Pancreas (tissue), 10 donors: ENCODE measurements at places on chromosomes 6 and 20. TPM values are rescaled to one million over a fixed set of nuclear protein-coding genes. Genes with fewer than 3 reads are reported as not detected.

GRCh38 chr6:44002067-44002592 is 125.1 kb downstream of the MRPL14 start:
- DNase-seq, result no peak

Gene TSHZ2
- total RNA-seq, result 23.5 TPM

GRCh38 chr20:13200767-13201500 is 20.1 kb upstream of the ISM1 start:
- DNase-seq, result no peak

DNA sequence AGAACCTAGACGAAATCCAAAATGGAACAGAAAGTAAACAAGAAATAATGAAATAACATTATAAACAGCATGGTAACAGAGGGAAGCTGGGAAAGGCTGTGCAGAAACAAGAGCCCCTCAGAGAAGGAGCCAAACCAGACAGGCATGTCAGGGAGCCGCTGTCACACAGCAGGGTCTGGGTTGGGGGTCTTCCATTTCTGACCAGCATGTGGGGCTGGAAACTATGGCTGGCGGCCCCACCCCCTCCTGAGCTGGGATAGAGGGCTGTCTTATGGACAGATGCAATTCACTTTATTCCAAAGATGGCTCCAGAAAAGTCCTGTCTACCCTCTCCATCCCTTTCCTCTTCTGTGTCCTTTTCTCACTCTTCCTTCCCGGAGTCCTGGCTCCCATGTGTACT is 27.3 kb downstream of the C6orf89 start:
- DNase-seq, result no peak

DNA sequence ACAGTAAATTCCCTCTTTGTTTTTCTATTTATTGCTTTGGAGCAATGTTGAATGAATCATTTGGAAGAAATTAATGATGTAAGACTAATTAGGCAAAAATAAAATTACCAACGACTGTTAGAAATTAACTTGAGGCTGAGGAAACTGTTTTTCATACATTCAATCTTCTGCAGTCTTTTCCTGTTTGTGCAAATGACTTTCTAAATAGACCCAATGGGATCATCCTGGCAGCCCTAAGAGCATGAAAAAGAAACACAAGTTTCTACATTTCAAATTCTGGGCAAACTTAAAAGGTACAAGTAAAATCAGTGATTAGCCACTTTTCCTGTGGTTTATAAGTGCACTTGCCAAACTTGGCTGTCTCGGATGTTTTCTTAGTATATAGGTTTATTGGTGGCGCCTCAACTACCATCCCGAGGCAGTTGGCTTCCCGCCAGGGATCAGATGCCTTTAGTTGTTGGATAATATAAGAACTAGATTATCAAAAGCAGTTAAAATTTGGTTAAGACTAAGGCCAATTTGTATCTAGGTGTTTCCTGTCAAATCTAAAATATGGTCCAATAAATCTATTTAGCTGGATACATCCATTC is 181.2 kb downstream of the ISM1 start:
- DNase-seq, result no peak

- no peak for DNase-seq
These were observed 27.6 kb downstream of the DCDC2 start for GRCh38 chr6:24330137-24330732.

DNA sequence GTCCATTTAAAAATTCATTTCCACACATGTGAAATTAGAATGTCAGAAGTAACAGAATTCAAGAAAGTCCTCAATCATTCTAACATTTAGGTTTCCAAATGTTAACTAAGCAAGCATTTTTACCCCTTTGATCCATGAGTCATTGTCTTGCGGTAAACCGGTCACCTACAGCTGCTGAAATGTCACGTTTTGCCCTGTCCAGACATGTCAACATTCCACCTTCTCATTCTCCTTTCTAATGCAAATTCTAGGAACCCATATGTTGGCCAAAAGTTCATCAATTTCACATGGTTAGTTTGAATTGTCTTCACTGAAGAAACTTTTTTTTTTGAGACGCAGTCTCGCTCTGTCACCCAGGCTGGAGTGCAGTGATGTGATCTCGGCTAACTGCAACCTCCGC is 117.2 kb downstream of the IPCEF1 start:
- DNase-seq, result no peak

DNA sequence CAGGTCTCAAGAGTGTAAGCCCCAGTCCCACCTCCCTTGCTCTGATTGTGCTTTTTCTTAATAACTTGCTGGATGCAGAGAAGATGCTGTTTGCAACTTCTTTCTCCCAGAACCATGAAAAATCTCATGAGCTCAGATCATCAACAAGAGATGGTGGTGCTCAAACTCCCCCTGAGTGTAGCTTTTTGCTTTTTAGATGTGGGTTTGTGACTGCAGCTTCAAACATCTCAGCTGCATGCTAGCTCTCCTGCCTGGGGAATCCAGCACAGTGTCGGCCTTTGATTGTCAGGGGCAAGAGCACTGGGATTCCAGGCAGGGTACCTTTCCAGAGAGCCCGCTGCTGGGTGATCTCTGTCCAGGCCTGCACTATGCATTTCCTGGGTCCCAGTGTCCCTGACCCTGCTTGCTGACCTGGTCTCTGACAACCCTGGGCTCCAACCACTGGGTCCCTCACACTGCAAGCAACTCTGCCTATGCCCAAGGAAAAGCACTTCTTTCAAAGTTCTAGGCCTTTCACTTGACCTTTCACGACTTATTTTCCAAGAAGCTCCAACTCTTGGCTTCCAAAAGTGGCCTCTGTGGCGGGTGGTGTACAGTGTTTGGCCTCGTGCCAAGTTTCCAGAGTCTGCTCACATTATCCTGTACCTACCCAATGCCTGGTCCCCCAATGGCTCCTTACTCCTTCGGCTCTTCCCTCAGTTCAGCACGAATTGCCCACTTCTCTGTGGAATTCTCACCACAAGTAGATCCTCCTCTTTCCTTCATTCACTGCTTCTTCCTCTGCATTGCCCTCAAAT is 69.7 kb upstream of the LY86 start:
- no peak for DNase-seq

GRCh38 chr6:80690551-80691131 is 584.2 kb downstream of the BCKDHB start:
- DNase-seq, result no peak

Gene TREML1
- total RNA-seq, result not detected

DNA sequence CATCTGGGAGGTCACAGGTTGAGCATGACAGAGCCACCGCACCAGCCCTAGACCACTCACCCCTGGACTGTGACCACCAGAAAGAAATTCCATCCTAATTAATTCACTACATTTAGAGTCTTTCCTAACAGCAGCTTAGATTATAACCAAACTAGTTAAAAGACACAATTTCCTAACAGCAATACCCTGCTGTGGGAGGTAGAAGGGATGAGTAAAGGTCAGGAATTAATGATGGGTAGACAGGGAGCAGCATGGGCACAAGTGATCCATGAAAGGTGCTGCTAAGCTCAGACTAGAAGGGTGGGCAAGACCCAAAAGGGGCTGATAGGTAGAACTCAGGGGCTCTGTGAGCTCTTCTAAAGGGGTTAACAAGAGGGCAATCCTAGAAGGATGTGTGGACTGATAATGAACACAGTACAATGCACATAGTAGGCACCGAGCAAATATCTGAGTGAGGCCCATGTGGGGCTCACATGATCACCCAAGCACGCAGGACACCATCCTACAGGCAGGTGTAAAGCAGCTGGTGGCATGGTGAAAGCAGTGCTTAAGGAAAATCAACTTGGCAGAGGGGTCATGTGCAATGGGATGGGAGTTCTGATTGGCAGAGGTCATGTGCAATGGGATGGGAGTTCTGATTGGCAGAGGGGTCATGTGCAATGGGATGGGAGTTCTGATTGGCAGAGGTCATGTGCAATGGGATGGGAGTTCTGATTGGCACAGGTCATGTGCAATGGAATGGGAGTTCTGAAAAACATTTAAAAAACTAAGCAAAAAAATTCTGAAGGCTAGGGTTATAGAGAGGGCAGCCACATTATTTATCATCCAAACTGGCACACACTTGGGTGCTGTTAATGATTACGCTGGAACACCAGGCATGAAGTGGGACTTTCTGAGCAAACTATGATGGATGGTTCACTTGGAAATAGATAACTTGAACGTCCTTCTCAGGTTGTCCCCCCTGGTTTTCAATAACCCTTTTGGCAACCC is 188.2 kb upstream of the FOXQ1 start:
- peak; percentile 22 for DNase-seq

- DNase-seq, result no peak
These were observed 28.6 kb downstream of the CDK19 start for GRCh38 chr6:110786696-110787095.
